ENCODE measurements at places on chromosomes 13 and 19.

DNA sequence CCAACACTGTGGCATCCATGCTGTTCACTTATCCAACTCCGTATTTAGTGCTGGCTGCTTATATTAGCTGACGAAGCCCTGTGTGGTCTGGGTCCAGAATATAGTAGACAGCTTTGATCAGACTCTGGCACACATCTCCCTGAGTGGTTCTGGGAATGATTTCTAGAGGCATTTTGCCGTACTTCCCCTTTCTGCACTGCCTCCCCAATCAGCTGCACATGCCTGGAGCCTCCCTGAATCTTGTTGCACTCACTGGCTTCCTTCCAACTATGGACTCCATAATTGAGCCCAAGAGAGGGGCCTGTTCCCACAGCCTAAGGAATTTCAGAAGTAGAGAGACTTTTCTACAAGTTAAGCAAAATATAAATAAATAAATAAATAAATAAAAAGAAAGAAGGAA lies 30.4 kb upstream of the PCDH8 start:
- no peak for DNase-seq

DNA sequence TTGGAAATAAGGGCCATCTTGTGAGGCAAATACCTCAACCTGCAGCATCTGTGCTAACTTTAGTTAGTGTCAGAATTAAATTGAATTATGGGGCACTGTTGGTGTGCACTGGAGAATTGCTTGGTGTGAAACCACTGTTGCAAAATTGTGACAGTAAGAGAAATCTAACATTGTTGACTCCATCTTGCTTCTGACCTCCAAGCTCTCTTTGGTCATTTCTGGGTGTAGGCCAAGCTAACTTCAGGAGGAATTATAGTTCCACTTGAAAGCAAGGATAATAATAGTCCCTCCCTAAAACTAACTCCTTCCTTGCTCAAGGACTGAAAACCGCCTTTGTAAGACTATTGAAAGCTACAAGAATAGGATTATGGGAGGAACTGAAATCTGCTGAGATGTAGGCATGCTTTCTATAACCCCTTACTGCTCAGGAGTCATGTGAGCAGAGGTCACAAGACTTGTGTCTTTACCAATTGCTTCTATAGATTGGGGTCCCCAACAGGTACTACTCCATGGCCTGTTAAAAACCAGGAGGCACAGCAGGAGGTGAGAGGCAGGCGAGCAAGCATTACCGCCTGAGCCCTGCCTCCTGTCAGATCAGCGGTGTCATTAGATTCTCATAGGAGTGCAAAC lies 24.9 kb upstream of the GAS6 start:
- DNase-seq, result no peak

- no peak for DNase-seq
Observed at GRCh38 chr19:18170714-18171255, 2.8 kb upstream of the IFI30 start.

- no peak for DNase-seq
Observed at GRCh38 chr13:50214514-50214913, 199.3 kb downstream of the KCNRG start.

GRCh38 chr13:33208290-33209220 lies 77.0 kb downstream of the STARD13 start:
- DNase-seq, result no peak

- no peak for DNase-seq
Observed at GRCh38 chr19:40659566-40659965, 30.9 kb downstream of the NUMBL start.

- no peak for DNase-seq
Observed at GRCh38 chr13:24668511-24668910, 11.7 kb upstream of the ATP12A start.

GRCh38 chr13:43222086-43222485 lies 198.7 kb downstream of the DNAJC15 start:
- no peak for DNase-seq

DNA sequence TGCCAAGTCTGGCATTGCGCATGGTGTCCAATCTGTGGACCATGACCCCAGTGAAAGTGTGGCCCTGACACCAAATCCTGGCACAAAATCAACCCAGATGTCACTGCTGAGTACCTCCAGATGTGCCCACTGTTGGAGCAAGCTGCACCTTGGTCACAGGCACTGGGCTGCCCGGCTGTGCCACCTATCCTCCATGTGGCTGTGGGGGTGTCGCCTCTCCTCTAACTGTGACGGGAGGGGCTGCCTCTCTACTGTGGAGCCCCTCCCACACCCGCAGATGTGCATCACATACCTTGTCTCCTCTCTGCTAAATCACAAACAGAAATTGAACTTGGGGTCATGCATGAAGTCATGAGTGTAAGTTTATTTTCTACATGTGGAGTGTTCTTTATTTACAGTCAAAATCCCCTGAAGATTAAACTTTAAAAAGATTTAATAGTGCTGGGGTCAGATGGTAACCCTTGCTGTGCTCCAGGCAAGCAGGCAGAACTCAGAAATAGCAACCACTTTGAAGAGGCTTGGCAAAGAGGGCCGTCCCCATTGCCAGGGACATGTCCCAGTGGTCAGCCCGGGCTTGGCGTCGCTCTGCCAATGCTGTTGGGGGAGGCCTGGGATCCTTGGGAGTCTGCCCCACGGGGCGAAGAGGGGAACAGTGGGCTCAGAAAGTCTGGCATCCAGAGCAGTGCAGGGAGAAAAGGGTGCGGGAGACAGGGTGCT lies 46.4 kb upstream of the ZNF536 start:
- DNase-seq, result no peak

- DNase-seq, result no peak
Observed at GRCh38 chr13:110442930-110443621, 118.4 kb downstream of the RAB20 start.

DNA sequence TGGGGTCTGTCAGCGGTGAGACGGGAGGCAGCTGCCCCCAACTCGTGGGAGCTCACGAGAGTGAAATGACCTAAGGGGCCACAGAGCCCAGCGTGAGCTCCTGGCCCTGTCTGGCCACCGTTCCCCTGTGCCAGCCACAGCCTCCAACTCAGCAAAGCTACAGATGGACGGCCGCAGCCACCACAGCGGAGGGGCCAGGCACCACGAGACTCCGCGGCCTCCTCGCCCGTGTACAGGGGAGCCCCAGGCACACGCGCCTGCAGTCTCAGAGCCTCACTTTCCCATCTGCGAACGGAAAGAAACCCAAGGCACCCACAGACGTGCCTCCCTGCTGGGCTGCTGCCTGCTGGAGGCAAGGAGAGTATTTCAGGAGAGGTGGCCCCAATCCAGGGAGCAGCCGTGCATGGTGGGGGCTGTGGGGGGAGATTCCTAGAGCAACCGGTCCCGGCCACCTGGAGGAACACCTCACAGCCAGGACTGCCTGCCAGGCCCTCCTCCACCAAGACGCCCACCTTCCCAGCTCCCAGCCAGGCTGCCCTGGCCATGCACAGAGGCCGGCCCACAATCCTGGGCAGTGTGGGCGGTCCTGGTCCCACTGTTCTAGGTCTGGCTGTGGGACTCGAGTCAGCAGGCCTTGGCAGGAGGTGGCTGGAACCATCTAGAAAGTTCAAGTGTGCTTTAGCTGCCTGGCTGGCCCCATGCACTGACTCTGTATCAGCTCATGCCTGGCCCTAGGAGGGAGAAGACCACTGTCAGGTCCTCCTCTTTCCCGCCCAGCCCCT lies 1.9 kb downstream of the MKNK2 start:
- DNase-seq, result no peak

GRCh38 chr19:5341448-5341820 lies 822 bp upstream of the PTPRS start:
- no peak for DNase-seq

Measured in stimulated activated CD8-positive, alpha-beta memory T cell treated with anti-CD3 and anti-CD28 coated beads, Interleukin-12 subunit alpha, Interleukin-12 subunit beta, amount 100 ng/mL, for 1 hour (primary cell).